Activated T-cell treated with anti-CD3 and anti-CD28 coated beads for 4 hours (primary cell): ENCODE measurements at places on chromosomes 13 and 19.

- no peak for DNase-seq
These were observed 143.4 kb downstream of the ZIC5 start for GRCh38 chr13:99828123-99828522.

GRCh38 chr13:26538363-26539317 is 18.8 kb upstream of the WASF3 start:
- DNase-seq = no peak

- DNase-seq = no peak
These were observed 884 bp upstream of the CBY2 start for GRCh38 chr13:45700971-45701900.

- DNase-seq = no peak
These were observed 32.8 kb upstream of the NDUFS7 start for GRCh38 chr19:1350867-1351266.

DNA sequence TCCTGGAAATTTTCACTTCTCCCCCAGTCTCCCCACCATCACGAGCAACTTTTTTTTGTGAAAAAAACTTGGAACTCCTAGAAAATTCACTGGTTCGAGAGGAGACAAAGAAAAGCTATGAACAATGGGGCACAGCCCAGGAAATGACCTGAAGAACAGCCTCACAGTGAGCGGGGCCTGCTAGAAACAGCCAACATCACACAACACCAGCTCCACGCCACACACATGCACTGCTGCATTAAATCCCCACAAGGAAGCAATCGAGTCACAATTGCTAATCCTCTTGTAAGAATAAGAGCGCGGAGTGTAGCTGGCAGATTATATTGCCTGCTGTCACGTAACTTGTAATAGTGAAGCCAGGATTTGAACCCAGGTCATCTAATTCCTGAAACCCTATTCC is 48.8 kb downstream of the SLC7A1 start:
- no peak for DNase-seq

- no peak for DNase-seq
These were observed 3.1 kb upstream of the JSRP1 start for GRCh38 chr19:2259336-2259735.

DNA sequence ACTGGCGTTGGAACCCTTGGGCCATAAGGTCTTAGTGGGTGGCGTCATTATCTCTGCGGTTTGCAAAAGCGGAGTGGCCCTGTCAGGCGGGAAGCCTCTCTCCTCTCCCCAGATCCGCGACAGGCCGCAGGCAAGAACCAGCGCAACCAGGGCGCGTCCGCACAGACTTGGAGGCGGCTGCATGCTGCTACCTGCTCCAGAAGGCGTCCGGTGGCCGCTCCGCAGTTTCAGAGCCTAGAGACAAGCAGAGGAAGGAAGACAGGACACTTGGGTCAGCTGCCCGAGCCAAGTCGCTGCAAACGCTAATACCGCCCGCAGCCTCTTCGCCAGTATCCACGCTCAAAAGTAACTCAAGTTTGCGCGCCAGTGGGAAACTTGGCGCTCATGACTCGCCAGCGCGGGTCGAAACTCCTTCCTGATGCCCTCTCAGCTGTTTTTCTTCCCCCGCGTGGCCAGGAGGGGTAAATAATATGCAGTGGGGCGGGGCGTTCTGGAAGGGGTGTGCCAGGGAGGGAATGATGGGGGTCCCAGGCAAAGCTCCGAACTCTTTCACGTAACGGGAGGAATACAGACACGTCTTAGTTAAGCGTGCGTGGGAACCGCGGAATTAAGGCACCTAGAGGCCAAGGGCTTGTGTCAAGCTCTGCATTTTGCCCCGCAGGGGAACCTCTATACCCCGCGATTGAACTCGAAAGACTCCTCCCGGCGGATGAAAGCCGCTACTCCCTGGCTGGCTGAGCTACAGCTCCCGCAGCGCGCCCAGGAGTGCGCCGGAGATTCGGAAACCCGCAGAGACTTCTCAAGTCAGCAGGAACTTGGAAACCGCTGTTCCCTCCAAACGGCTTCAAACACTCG is at the start of gene EDNRB:
TSS of gene EDNRB (minus strand) at position 441 of the 855 bp plus-strand sequence. CDS start at position 183, 258 bp downstream.
- DNase-seq = no peak

DNA sequence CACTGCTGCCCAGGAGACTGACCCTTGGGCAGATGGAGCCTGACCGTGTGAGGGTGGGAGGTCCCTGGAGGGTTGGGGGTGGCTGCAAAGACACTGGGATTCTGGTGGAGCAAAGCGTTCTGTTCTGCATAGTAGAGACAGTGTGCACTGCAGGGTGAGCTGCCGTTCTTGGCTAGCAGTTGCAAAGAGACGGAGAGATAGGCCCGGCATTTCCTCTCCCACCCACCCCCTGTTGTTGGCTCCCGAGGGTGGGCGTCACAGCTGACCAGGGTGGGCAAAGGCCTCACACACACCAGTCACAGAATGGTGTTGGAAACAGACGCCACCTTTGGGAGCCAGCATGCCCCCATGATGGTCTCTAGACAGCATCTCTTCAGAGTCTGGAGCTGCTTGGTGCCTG is 11.4 kb downstream of the TMEM255B start:
- no peak for DNase-seq

DNA sequence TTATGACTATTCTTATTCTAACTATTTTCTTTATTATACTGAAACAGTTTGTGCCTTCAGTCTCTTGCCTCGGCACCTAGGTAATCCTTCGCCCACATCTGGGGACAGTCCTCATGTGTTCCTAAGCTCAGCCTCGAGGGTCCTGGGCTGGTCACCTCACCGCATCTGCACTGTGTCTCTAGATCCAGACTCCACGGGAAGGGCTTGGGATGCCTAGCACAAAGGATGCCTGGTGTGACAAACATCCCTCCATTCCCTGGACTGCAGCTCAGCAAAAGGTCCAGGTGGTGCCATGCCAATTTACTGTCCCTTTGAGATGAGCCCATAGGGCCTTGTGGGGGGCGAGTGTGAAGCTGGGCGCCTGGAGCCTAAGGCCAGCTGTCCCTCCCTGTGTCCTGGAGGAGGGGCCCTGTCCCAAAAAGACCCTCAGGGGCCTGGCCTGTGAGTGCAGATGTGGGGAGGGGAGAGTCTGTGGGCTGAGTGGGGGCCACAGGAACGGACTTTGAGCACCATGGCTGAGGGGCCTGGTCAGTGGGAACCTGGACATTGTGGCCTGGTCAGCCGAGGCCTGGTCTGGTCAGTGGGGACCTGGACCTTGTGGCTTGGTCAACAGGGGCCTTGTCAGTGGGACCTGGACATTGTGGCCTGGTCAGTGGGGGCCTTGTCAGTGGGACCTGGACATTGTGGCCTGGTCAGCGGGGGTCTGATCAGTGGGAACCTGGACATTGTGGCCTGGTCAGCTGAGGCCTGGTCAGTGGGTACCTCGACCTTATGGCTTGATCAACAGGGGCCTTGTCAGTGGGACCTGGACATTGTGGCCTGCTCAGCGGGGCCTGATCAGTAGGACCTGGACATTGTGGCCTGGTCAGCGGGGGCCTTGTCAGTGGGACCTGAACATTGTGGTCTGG is 45.1 kb upstream of the TPM4 start:
- DNase-seq = no peak

- DNase-seq = no peak
These were observed 48.2 kb downstream of the DPY19L3 start for GRCh38 chr19:32453736-32454135.

- no peak for DNase-seq
These were observed 850.9 kb upstream of the PCDH9 start for GRCh38 chr13:68081061-68081460.

DNA sequence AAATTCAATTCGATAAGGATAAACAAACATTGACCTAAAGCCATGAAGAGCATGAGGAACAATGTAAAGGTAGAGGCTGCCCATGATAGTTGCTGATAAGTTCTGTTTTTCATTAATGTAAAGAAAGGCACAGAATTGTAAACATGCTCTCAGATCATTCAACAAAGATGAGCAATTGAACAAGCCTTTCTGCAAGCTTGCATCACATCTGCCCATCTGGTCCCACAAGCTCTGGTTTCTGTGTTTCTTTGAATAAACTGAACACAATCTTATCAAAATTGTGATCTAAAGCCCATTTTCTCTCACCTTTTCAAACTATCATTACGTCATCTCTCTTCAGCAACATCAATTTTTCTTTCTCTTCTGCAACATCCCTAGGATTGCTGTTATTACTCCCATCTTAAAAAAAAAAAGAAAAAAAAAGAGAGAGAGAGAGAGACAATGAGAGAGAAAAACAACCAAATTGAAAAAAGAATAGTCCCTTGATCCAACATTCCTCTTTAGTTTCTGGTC is 487.2 kb upstream of the GPC6 start:
- no peak for DNase-seq

DNA sequence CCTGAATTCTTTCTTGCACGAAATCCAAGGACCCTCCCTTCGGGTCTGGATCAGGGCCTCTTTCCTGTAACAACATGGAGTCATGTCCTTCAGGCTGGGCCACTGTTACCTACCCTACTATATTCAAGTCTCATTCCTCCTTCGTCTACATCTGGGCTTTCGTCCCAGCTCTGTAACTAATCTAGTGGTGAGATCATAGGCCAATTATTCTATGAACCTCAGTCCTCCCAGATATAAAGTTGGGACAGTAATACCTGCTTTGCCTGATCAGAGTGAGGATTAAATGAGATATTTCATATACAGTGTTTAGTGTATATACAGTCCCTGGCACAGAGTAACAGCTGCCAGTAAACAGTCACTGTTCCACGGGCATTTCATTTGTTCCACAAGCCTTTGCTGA is 48.3 kb upstream of the ATP12A start:
- no peak for DNase-seq

GRCh38 chr13:94683409-94683808 is 28.9 kb downstream of the SOX21 start:
- no peak for DNase-seq

GRCh38 chr13:107642831-107643230 is 572.5 kb downstream of the LIG4 start:
- DNase-seq = no peak

DNA sequence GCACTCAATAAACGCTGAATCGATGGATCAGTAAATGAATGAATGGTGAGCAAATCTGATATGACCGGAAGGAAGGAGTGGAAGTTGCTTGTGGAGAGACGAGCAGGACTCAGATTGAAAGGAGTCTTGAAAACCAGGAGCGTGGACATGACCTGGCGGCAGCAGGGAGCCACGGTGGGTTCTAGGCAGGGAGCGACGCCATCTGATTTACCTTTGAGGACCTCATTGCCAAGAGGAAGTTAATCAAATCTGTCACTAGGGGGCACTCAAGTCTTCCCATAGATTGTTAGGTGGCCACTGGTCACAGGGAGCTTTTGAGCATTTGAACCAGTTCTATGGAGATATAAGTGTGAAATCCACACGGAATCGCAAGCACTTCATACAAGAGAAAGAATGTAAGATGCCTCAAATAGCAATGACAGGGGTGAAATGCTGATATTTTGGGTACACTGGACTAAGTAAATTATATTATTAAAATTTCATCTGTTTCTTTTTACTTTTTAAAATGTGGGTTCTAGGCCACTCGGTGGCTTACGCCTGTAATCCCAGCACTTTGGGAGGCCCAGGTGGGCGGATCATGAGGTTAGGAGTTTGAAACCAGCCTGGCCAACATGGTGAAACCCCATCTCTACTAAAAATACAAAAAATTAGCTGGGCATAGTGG is 9.2 kb upstream of the FBN3 start:
- peak; percentile 21 for DNase-seq

GRCh38 chr13:27130979-27131623 is 40.5 kb downstream of the USP12 start:
- DNase-seq = peak; percentile 66

DNA sequence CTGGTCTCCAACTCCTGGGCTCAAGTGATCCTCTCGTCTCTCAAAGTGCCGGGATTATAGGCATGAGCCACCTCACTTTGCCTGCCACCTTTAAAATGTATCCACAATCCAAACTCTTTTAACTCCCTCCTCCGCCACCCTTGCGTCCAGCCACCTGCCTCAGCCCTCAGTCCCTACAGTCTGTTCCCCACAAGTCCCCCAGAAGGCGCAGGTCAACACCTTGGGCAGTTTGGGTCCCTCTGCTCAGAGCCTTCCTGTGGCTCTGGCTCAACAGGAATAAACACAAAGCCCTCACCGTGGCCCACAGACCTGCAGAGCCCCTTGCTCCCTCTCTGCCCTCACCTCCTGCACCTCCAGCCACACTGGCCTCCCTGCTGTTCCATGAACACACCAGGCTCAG is 7.5 kb upstream of the EMC10 start:
- DNase-seq = no peak

GRCh38 chr13:76975863-76976262 is 16.0 kb upstream of the CLN5 start:
- no peak for DNase-seq

DNA sequence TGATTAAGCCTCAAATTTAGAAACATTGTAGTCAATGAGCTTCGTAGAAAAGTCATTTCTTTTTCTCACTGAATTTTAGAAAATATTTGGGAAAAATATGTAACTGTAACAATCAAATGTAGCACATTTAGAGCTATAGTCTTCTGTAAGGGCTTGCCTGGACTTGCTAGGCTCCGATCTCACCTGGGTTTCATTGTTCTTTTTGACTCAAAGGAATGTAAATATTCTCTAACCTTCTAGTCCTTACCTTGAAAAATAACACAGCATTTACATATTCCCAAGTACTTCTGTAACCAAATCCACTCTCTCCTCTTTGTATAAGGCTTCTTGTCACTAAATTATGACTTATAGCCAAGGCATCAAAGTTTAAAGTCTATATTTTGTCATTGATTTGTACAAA is 2.9 kb upstream of the UFM1 start:
- DNase-seq = no peak

DNA sequence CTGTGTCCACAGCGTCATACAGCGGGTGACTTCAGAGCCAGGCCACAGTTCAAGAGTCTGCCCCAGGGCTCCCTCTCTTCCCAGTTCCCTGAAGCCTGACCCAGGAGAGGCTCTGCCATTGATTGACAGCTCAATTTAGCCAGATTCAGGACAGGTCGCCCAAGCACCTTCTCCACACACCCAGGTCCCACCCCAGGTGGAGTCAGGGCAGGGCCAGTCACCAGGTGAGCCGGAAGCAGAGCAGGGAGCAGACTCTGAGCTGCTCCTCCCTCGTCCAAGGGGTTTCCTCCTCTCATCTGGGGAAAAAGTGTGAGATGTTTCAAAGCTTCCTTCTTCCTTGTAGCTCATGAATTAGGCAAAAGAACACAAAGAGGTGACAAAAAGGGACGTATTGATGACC is 5.6 kb downstream of the CEACAM7 start:
- DNase-seq = no peak

DNA sequence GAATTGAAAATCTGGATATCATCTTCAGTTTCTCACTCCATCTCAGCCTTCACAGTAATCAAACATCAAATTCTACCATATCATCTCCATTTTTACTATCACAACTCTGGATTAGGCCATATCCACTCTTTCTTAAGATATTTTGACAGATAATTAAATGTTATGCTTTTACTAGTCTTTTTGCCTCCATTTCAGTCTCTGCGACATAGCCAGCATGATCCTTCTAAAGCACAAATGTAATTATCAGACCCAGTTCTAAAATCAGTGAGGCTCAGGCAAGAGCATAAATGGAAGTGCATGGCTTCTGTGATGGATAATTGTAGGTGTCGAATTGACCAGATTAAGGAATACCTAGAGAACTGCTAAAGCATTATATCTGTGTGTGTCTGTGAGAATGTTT is 307.7 kb downstream of the PCDH20 start:
- DNase-seq = no peak

GRCh38 chr13:41774605-41775218 is 186.2 kb downstream of the VWA8 start:
- DNase-seq = no peak
